ENCODE measurements at places on chromosomes 4 and X.

DNA sequence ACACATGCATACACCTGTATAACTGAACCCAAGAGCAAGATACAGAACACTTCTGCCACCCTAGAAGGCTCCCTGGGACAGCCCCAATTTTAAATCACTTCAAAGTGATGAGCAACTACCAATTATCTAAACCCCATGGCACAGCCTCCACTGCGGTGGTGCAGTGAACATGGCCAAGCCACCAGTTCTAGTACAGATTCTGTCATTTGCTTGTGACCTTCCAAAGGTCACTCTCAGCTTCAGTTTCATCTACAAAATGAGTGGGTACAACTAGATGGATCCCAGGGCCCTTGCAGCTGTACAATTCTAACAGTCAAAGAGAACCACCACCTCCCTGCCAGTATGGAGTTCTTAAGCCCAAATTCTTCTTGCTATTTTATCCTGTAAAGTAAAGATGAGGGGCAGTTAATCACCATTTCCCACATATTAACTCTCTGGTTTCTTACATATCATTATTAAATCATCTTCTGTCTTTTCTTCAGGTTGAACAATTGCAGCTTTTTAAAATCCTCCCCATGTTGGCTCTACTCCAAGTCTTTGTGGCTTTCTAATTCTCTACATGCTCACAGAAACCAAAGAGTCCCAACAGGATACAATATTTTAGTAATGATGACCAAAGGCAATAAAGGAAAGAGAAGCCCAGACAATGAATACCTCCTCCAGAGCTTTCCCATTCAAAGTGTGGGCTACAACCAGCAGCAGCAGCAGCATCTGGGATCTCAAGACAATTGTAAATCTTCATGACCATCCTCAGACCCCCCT lies 39.0 kb upstream of the GPM6B start:
- no peak for DNase-seq

- no peak for DNase-seq
Measured at GRCh38 chr4:32022071-32022470, 1301.9 kb downstream of the PCDH7 start.

GRCh38 chr4:58953575-58953974 lies 1843.4 kb upstream of the IGFBP7 start:
- DNase-seq, result no peak

DNA sequence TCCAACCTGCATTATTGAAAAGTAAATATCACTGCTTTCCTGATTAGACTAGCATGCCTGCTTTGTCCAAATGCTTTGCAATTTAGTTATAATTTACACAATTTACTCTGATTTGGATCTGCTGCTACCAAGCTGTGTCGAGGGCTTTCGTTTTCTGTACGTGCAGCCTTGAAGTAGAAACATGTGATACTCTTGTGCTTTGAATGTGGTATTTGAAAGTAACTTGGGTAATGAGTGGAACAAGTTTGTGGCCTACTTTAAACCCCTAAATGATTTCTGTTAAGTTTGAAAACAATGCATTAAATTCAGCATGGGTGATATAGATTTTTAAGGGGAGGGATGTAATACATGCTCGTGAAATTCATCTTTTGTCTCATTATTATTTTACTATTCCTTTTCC lies 240.7 kb downstream of the IQCM start:
- no peak for DNase-seq

- no peak for DNase-seq
Measured at GRCh38 chrX:16953606-16954211, 7.3 kb downstream of the REPS2 start.

All from stimulated activated CD8-positive, alpha-beta memory T cell treated with anti-CD3 and anti-CD28 coated beads, Interleukin-12 subunit alpha, Interleukin-12 subunit beta, amount 100 ng/mL, for 4 hours (primary cell).